ENCODE measurements at places on chromosomes 2 and 18. TPM values are rescaled to one million over a fixed set of nuclear protein-coding genes. Genes with fewer than 3 reads are reported as not detected.

GRCh38 chr2:112048887-112049286 is 6.2 kb upstream of the TMEM87B start:
- no peak overlapping the region for H3K4me3 ChIP-seq
- no peak for DNase-seq
- no peaks in the 10 kb centered on the region for H3K27me3 ChIP-seq
- H3K36me3 ChIP-seq: no peaks in the 10 kb centered on the region
- H3K27ac ChIP-seq: no peak overlapping the region

DNA sequence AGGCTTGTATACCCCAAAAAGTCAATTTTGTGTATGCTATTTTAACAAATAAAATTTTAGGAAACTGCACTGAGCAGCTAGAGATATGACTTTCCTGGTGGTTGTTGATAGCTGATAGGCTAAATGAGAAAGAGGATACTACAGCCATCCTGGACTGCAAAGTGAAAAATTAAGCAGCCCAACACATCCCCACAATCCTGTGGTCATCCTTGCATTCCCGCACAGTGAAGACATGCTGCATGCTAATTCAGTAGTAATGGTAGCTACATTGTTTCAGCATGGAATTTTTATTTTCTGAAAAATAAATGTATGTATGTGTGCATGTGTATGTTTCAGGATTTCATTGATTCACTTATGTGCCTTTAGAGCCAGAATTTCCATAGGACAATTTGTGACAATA is 124.2 kb upstream of the CCDC68 start:
- no peak overlapping the region for H3K4me3 ChIP-seq
- no peaks in the 10 kb centered on the region for H3K27me3 ChIP-seq
- no peak for DNase-seq

- no peak overlapping the region for H3K27ac ChIP-seq
- H3K4me3 ChIP-seq: no peak overlapping the region
- no peak for DNase-seq
Observed at GRCh38 chr2:176383836-176384442, 114.7 kb downstream of the MTX2 start.

- H3K4me1 ChIP-seq: no peaks in the 10 kb centered on the region
- no peaks in the 10 kb centered on the region for H3K27me3 ChIP-seq
- DNase-seq: no peak
Observed at GRCh38 chr18:9401176-9401575, 66.6 kb downstream of the TWSG1 start.

GRCh38 chr2:10469301-10469700 is 21.2 kb upstream of the ODC1 start:
- H3K4me3 ChIP-seq: no peak overlapping the region
- H3K36me3 ChIP-seq: no peaks in the 10 kb centered on the region
- no peak overlapping the region for H3K27ac ChIP-seq
- no peak for DNase-seq

GRCh38 chr2:101123795-101124471 is 27.2 kb downstream of the TBC1D8 start:
- DNase-seq: no peak
- peak overlapping the region; percentile 53 for H3K27ac ChIP-seq
- H3K36me3 ChIP-seq: no peaks in the 10 kb centered on the region
- peaks cover 21% of the 10 kb centered on the region for H3K4me1 ChIP-seq
- H3K4me3 ChIP-seq: no peak overlapping the region

DNA sequence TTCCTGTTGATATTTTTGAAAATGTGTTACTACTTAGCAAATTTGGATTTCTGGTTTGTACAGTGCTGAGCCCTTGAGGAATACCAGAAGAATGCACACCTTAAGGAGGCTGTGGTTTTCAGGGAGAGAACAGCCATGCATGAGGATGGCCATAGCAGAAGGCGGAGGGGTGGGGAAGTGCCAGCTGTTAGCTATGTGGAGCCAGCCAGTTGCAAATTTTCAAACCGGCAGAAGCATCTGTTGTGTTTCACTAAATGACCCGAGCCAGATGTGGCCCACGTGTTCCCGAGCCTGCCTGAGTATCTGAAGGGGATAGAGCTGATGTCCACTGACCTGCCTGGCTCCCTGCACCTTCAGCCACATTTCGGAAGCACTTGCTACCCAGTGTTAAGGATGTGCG is 16.4 kb upstream of the RBM44 start:
- H3K36me3 ChIP-seq: peaks cover 67% of the 10 kb centered on the region
- H3K4me3 ChIP-seq: no peak overlapping the region
- H3K27me3 ChIP-seq: no peaks in the 10 kb centered on the region
- no peak overlapping the region for H3K27ac ChIP-seq
- H3K4me1 ChIP-seq: no peaks in the 10 kb centered on the region

ATOH8 gene
- 27.1 TPM for total RNA-seq

GRCh38 chr2:187483537-187483936 is 35.5 kb upstream of the CALCRL start:
- no peak overlapping the region for H3K4me3 ChIP-seq
- no peak for DNase-seq
- H3K27ac ChIP-seq: no peak overlapping the region
- peaks cover 26% of the 10 kb centered on the region for H3K36me3 ChIP-seq

DNA sequence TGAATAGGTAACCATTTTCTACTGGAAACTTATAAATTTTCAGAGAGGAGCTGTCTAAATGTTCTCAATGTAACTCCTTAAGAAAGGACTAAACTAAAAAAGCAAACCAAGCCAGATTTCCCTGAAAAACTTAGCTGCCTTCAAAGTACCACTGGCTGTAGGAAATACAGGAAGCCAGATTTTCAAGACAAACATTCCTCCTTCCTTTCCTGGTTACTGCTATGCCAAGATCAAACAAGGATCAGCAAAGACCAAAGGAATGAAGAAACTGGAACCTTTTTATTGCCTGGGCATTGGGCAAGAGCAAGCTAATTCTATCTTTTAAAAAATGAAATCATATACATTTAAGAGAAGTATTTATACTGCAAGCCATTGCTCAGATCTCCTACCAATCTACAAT is 212.7 kb downstream of the DYM start:
- H3K4me3 ChIP-seq: no peak overlapping the region
- peak overlapping the region; percentile 35 for H3K27ac ChIP-seq
- DNase-seq: no peak
- no peaks in the 10 kb centered on the region for H3K27me3 ChIP-seq

EVA1A gene
- 54.7 TPM for total RNA-seq

TRABD2A gene
- total RNA-seq: 3.0 TPM

Data from left lung (tissue), 14 donors.